Mesothelial cell of epicardium (in vitro differentiated cells): ENCODE measurements at places on chromosomes 2 and 18. TPM values are rescaled to one million over a fixed set of nuclear protein-coding genes. Genes with fewer than 3 reads are reported as not detected.

DNA sequence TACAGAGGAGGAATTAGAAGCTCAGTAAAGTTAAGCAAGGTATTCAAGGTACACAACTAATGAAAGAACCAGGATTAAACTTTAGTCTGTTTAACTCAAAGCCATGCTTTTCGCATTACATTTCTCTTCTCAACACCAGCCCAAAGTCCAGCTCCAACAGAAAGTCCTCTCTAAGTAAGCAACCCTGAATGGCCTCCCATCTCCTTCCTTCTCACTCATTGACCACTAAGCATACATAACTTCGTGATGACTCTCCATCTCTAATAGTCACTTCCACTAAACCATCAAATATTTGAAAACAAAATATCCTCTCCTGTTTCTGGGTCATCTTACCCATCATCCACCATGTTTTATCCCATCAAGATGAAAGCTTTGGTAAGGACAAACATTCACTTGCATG is 219.8 kb downstream of the RAD51AP2 start:
- DNase-seq, result no peak

DNA sequence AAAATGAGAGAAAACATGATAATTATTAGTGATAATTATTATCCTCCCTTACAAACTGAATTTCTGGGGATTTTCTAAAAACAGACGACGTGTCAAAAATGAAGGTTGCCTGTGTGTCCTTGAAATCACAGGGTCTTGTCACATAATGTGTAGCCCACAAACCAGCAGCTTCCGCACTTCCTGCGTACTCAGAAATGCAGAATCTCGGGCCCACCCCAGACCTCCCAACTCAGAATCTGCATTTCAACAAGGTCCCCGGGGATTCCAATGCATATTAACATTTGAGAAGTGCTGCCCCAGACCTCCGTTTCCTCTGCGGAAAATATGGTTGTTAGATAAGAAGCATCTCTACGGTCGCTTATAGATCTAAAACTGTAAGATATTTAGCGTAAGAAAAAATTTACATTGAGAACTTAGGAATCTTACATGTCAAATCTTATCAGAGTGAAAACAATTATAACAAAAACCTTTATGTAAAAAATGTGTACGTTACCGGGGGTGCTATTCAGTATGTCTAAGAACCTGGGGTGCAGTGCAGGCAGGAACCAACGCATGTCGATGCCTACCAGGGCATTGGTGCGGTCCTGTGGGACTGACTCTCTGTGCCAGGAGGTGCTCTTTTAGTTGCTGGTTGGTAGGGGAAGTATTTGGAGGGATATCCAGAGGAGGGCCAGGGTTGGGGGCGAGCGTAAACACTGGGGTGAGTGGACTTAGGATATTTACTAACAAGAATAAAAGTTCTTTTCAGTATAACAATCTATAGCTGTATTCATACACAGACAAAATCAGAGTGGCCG is 15.2 kb downstream of the CDKL4 start:
- DNase-seq, result no peak

GRCh38 chr18:25334588-25334987 is 17.4 kb downstream of the ZNF521 start:
- DNase-seq, result no peak

- no peak for DNase-seq
Measured at GRCh38 chr2:195548198-195548940, 108.7 kb upstream of the SLC39A10 start.

DNA sequence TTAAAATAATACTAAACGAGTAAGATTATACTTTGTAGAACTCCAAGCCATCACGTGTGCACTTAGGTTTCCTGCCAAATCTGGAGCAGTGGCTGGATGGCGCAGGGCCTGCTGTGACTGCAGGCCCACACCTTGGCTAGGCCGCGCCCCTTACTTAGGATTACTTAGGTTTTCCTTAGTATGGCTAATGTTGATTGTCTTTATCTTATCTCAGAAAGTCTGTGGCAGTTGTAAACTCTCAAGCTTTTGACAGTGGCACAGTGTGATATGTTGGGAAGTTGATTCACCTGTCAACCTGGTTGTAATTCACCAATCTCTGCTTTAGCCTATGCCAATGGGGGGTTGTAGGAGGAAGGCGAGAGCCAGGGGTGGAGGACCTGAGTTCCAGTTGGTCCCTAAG is 208.4 kb downstream of the ZNF407 start:
- DNase-seq, result no peak

DNA sequence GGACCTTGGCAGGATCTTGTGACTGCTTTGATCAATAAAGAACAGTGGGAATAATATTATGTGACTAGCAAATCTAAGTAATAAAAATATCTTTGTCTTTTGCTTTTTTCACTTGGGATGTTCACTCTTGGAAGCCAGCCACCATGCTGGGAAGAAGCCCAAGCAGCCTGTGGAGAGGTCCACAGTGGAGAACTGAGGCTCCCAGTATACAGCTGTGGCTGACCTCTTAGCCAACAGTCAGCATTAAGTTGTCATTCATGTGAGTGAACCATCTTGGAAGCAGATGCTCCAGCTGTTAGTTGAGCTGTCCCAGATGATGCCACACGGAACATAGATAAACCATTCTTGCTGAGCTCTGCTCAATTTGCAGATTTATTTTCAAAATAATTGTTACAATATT is 160.0 kb downstream of the OSR1 start:
- no peak for DNase-seq

DNA sequence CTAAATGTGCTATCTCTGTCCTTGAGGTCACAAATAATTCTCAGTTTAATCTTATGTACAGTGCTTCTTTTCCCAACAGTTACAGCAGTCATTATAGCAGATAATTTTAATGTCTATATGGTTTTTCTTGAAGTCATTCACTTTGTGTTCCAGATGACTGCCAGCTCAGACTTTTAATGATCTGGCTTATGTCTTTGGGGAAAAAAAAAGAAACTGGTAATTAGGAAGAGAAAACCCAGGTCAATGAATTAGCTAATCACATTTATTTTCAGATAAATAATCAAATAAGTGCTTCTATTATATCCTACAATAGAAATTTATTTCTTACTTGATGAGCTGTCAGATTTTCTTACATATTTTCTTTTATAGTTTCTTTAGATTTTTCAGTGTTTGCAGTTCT is 96.0 kb downstream of the COMMD1 start:
- DNase-seq, result no peak

GRCh38 chr2:200747668-200748618 is 63.8 kb upstream of the BZW1 start:
- DNase-seq, result no peak

TMEM247 gene
- not detected in 3 replicates for total RNA-seq

PSMA8 gene
- total RNA-seq, result 0.22 TPM in 1 of 3 replicates, not detected in the others

ZNF512 gene
- 65.6 to 75.1 TPM (median 72.8 TPM) in 3 replicates for total RNA-seq
